ENCODE measurements at places on chromosomes 7 and 10. TPM values are rescaled to one million over a fixed set of nuclear protein-coding genes. Genes with fewer than 3 reads are reported as not detected.

GRCh38 chr7:135235841-135236240 is 2.2 kb downstream of the STRA8 start:
- no peak for DNase-seq

DNA sequence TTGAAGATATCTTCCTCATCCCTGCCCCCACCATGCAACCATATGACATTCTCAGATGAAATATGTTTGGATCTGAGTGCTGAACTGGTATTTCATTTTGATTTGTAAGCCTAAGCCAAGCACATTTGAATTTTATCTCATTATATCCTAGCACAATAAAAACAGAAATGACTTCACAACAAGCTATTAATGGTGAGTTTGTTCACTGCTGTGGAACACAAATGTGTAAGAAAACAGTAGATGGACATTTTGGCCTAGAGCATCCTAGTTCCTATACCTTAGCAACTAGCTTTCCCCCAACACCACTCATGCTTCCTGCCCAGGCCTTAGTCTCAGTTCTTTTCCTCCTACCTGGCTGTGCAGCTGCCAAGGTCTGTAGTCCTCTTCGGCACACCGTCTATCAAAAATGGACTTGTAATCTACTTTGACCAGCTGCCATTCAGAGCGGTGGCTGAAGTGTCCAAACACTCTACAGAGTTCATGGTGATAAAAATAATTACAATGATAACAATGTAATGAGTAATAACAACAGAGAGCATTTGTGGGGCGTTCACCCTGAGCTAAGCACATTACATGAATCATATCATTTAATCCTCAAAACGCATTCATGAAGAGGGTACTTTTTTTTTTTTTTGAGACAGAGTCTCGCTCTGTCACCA is 491.9 kb downstream of the SORCS1 start:
- DNase-seq = no peak

- no peak for DNase-seq
These were observed 81.1 kb upstream of the TRIM24 start for GRCh38 chr7:138378741-138379559.

- no peak for DNase-seq
These were observed 2.2 kb upstream of the DLX5 start for GRCh38 chr7:97026715-97027426.

- no peak for DNase-seq
These were observed 32.5 kb upstream of the VWDE start for GRCh38 chr7:12436126-12436525.

- DNase-seq = no peak
These were observed 84.3 kb downstream of the CREM start for GRCh38 chr10:35210961-35211360.

DNA sequence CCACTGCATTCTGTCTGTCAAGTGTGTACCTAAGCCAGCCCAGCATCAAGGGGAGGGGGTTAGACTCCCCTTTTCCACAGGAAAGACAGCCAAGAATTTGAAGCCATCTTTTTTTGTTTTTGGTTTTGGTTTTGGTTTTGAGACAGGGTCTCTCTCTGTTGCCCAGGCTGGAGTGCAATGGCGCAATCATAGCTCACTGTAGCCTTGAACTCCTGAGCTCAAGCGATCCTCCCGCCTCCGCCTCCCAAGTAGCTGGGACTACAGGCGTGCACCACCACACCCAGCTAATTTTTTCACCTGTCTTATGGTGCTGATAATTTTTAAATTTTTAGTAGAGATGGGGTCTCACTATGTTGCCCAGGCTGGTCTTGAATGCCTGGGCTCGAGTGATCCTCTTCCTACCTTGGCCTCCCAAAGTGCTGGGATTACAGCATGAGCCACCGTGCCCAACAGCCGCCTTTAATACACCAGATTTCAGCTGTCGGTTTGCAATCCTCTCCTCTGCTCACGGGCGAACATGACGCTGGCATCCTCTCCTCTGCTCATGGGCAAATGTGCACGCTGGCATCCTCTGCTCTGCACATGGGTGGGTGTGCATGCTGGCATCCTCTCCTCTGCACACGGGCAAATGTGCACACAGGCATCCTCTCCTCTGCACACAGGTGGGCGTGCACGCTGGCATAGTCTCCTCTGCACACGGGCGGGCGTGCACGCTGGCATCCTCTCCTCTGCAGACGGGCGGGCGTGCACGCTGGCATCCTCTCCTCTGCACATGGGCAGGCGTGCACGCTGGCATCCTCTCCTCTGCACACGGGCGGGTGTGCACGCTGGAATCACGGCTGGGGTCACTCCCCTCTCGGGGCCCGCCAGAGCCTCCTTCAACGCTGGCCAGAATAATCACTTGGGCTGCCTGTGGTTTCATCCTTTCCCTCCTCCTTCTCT is 56.0 kb upstream of the PDGFA start:
- no peak for DNase-seq

DNA sequence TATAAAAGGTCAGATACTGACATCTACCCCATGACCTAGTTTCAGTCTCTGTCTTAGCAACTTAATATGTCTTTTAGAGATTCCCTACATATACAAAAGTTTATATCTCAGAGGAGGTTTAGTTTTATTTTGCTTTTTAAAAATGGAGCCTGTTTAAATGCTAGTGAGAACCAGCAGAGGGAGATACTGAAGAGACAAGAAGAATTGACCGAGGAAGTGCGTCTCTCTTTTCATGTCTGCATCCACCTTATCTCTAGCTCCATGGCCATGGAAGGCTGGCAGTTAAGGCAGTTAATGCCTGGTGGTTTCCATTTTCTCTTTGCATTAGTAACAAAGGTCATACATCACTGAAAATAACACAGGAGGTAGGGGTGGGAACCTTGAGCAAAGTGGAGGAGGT is 10.7 kb downstream of the SUV39H2 start:
- no peak for DNase-seq

DNA sequence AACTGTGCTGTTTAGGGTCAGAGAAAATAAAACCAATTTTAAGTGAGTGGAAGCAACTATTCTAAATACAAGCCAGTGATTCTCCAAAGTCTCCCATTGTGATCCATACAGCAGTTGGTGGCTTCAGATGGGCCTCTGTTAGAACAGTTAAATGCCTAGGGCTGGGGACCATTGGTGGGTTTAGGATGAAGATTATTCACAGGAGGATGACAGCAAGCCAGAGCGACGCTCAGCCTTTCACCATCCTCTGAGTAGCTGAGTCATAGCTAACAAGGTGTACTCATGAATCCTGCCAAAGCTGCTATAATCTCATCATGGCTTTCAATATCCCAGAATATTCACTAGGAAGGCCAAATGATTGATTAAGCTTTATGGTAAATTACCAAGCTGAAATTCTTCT is 39.6 kb downstream of the STARD3NL start:
- no peak for DNase-seq

DNA sequence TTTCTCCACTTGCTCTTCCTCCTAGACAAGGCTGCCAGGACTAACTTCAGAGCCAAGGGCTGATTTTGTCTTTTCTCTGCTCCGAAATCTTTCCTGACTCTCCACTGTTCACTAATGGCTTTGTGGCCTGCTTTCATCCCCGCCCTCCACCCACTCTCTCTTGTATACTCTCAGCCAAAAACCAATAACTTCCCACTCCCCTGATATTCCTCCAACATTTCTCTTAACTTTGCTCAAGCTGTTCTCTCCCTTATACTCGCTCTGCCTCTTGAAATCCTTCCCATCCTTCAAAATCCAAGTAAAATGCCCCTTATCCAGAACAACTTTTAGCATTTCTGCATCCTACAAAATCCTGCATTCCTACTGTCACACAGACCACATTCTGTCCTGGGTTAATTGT is 214.8 kb downstream of the PHTF2 start:
- no peak for DNase-seq

- no peak for DNase-seq
These were observed 67.1 kb upstream of the RPA3 start for GRCh38 chr7:7785344-7785973.

GRCh38 chr7:75601539-75601938 is 109.4 kb downstream of the SPDYE5 start:
- DNase-seq = no peak

DNA sequence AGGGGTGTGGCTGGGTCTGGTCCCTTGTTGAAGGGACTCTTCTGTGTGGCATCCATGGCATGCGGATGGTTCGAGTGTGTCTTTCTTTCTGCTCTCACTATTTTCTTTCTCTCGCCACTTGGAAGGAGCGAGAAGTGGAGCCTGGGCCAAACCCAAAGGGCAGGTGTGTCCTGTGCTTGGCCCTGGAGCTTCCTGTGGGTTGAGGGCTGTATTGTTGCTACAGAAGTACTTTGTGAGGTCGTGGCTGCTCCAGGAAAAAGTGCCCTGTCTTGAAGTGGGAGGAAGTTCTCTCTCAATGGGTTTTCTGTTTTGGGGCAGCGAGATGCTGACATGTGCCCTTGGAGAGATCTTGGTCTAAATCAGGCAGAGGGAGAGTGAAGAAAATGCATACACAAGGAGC is 72.0 kb downstream of the DOCK1 start:
- DNase-seq = no peak

GRCh38 chr10:71975871-71976725 is 11.9 kb downstream of the CHST3 start:
- DNase-seq = peak; percentile 66

- DNase-seq = no peak
These were observed 5.2 kb downstream of the FRA10AC1 start for GRCh38 chr10:93697207-93697606.

DNA sequence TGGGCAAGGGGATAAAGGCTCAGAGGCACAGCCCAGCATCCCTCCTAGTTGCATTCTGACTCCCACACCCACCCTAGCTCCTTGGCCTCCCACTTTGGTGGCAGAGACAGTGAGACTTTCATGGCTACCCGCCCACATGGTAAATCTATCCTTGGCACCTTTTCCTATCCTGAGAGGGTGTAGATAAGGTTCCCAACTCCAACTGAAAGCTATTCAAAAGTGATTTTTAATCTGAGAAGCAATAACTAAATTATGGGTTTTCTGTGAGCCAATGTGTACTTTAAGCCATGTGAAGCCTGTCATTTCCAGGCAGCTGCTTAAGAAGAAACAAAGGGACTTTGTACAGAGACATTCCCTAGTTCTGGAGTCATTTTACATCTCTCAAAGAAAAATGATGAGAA is 9.1 kb downstream of the LAMB1 start:
- DNase-seq = no peak

- DNase-seq = no peak
These were observed 83.4 kb downstream of the NEURL1 start for GRCh38 chr10:103576862-103577261.

- peak; percentile 67 for DNase-seq
These were observed 33.9 kb upstream of the SLC29A3 start for GRCh38 chr10:71285180-71285545.

DNA sequence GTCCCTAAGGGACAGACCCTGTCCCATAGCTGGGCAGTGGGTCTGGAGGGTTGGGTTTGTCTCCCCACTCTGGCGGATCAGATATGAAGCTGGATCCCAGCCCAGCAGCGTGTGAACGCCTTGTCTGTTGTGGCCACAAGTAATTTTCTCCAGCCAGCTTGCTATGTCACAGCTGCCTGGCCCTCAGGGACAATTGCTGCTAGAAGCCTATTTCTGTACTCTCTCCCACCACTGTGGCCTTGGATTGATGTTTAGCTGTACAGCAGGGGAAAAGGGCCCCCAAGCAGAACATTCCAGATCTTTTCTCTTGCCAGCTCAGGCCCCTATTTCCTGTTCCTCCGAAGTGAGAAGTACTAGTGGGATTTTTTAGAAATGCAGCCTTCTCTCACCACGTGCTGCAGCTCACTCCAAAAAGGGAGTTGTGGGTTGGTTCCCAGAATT is 53.5 kb upstream of the WAC start:
- no peak for DNase-seq

DNA sequence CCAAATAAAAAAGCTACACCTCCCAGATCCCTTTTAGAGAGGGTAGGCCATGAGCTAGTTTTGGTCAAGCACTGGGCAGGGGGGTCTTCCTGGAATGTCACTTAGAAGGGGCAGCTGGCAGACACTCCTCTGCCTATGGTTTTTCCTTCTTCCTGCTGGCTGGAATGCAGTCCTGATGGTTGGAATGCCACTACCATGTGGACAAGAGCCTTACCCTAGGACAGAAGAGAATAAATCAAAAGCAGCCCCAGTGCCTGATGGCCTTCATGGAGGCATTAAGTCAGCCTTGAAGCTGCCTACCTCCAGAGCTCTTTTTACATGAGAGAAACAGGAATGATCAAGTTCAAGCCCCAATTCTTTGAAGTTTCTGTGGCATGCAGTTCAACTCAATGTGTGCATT is 43.5 kb upstream of the SORBS1 start:
- no peak for DNase-seq

DNA sequence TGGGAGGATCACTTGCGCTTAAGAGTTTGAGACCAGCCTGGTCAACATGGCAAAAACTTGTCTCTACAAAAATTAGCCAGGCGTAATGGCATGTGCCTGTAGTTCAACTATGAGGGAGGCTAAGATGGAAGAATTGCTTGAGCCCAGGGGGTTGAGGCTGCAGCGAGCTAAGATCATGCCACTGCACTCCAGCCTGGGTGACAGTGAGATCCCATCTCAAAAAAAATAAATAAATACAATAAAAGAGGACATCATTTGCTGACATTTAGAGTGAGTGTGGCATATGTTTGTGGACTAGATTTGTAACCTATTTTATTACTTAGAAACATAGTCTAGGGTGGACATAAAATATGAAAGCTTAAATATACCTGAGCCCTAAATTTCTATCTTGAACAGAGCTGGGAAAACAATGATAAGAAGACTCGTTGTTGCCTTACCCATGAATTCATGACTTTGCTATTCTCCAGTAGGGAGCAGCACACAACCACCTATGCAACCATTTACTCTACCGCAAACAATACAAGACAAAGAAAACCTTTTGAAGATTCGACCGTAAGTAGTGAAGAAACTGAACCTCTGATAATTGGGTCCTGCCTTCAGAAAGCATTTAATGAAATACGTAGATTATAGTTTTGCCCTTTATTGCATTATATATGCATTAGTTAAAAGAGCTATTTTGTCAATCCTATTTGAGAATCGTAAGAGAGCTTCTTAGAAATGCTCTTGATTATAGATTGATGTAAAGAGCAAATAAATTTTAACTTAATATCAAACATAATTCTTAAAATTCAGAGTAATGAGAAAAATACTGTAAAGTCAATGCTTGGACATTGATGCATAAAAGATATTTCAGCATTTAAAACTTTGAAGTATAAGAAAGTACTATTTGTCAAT is 83.5 kb downstream of the GNAT3 start:
- peak; percentile 13 for DNase-seq

The SLC16A12 gene
- total RNA-seq = 1.2 TPM

The SLC37A3 gene
- 65.2 TPM for total RNA-seq

The PLEKHS1 gene
- total RNA-seq = 13.8 TPM

The OR2A25 gene
- not detected for total RNA-seq

The FEZF1 gene
- total RNA-seq = 0.22 TPM

The GLI3 gene
- total RNA-seq = not detected

The CALN1 gene
- total RNA-seq = not detected

The PIK3CG gene
- total RNA-seq = not detected

The FAM237B gene
- not detected for total RNA-seq

The BLNK gene
- total RNA-seq = 9.5 TPM

The ASIC3 gene
- total RNA-seq = 13.6 TPM

The MOGAT3 gene
- not detected for total RNA-seq

The HOXA5 gene
- total RNA-seq = 8.3 TPM

Measured in Calu3 (cell line).